ENCODE measurements at places on chromosomes 13 and 19.
A peak's percentile ranks its signal among the peaks of the same experiment; 100 is the strongest.

DNA sequence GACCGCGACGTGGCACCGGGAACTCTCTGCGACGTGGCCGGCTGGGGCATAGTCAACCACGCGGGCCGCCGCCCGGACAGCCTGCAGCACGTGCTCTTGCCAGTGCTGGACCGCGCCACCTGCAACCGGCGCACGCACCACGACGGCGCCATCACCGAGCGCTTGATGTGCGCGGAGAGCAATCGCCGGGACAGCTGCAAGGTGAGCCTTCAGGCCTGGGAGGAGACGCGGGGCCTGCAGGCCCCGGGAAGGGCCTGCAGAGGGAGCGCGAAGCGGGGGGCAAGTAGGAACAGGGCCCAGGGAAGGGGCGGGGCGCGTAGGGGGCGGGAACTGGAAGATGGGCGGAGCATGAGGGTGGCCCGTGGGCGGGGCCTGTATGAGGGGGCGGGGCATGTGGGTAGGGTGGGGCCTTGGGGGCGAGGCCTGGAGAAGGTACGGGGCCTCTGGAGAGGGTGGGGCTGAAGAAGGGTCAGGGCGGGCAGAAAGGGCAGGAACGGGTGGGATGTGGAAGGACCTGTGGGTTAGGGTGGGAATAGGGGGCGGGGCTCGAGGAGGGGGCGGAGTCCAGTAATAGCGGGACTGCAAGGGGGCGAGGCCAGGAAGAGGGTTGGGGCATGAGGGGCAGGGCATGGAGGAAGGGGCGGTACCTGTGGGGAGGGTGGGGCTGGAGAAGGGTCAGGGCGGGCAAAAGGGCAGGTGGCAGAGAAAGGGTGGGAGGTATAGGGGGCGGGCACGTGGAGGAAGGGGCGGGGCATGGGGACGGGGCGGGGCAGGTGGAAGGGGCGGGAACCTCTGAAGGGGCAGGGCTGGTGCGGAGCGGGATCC lies 2.5 kb downstream of the CFD start:
- DNase-seq, result peak; percentile 94

DNA sequence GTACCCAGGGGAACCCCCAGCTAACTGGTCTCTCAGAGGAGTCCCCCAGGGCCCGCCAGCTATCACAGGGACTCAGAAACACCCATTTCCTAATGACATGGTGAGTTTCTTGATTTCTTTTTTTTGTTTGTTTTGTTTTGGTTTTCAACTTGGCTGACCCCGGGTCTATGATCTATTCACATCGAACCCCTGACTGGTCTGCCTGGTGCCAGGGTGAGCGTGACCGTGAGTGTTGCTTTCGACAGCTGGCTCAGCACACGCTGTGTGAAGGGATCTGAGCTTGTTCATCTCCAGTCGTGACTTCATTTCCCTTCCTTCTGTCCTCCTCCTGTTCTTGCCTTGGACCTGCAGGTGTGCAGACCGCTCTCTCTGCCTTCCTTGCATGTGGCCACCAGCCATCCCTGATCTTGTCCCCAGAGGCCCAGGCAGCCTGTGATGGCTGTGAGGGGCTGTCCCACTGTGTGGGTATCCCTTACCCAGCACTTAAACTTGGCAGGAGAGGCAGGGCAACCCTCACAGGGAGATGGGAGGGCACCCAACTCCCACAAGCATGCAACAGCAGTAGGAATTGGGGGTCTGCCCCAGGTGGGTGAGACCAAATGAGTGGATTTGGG lies 26.2 kb downstream of the TMEM161A start:
- no peak for DNase-seq

DNA sequence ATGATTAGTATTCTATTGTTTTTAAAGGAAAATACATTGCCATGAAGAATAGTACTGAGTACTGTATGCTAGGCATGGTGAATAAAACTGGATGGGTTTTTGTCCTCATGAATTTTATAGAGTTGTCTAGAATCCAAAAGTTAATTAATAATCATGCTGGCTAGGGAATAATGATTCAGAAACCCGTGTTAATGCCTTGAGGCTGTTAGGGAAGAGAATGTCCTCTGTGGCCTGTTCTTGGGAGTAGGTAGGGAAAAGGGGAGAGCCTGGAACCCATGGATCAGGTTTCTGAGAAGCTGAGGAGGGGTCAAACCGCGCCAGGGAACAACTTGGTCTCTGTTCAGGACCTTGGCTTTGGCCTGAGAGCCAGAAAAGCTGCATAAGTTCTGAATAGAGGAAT lies 1376.3 kb upstream of the SLC10A2 start:
- no peak for DNase-seq

- DNase-seq, result no peak
These were observed 63.3 kb downstream of the DCLK1 start for GRCh38 chr13:36067746-36068381.

GRCh38 chr13:82344867-82345266 lies 1537.4 kb downstream of the SLITRK1 start:
- no peak for DNase-seq

DNA sequence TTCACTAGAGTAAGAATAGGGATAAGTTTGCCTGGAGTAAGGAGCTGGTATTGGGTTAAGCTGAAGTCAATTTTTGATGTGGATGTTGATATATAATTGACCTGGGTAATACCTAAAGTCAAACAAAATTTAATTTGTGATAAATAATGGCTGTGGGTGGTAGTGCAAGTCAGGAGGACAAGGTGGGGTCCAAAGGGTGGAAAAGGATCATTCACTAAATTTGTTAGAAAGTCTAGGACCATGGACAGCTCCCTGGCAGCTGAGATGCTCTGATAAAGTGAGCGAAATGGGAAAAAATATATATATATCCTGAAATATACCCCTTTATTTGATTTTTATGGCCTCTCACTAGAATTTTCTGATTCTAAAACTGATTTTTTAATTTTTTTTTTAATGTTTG lies 463.5 kb downstream of the GPC6 start:
- no peak for DNase-seq

- peak; percentile 87 for DNase-seq
These were observed 1.8 kb downstream of the VASP start for GRCh38 chr19:45508861-45509691.

DNA sequence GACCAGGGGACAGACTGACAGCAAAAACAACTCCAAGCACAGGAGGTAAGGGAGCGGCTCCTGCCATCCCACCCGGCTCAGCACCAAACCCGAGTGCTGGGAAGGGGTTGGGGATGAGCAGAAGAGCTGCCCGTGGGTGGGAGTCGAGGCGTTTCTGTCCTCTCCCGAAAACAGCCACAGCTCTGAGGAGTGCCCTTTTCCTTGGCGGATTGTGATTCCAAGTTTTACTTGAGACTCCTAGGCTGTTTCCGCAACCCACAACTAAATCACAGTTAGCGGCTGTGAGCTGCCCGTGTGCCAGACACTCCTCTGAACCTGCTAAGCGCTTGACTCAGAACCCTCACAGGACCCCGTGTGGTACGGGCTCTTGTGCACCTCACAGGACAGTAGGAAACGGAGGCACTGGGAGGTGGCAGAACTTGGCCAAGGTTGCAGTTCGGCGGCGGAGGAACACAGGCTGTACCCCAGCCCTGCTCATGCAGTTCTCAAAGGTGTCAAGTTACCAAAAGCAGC lies 21.4 kb downstream of the CFAP97D2 start:
- DNase-seq, result no peak
